ENCODE measurements at places on chromosomes 13 and 19.

GRCh38 chr13:99124794-99125316 is 75.8 kb upstream of the UBAC2 start:
- no peak for DNase-seq

DNA sequence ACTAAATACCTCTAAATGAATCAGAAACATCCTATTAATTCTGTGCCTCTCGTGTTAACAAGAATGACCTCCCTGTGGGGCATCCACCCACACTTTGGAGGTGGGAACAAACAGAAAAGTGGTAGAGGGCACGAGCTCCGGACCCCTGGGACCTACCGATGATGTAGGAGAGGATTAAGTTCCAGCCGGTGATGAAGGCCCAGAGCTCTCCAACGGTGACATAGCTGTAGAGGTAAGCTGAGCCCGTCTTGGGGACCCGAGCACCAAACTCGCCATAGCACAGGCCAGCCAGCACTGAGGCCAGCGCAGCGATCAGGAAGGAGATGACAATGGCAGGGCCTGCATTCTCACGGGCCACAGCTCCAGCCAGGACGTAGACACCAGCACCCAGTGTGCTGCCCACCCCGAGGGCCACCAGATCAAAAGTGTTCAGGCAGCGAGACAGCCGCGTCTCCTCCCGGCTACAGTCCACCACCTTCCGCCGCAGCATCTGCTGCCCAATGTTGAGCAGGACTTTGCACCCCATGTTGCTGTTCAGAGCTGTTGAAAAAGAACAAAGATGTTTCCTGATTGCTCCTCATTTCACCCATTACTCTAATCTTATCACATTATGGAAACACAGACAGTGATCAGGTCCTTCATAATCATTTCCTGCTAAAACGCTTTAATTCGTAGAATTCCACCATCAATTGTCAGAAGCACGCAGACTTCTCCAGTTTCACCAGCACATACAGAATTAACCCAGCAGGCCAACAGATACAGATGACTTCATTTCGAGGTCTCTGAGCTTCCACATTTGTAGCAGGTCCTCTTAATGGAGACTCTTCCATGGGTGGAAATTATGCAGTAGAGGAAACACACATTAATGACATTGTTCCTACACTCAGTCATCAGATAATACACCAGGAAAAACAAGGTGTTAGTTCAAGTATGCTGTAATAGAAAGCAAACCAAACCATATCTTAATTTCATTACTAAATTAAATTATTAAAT is 59.5 kb downstream of the SLC7A1 start:
- DNase-seq: no peak

- no peak for DNase-seq
Measured at GRCh38 chr19:47321630-47322029, 10.3 kb upstream of the C5AR2 start.

DNA sequence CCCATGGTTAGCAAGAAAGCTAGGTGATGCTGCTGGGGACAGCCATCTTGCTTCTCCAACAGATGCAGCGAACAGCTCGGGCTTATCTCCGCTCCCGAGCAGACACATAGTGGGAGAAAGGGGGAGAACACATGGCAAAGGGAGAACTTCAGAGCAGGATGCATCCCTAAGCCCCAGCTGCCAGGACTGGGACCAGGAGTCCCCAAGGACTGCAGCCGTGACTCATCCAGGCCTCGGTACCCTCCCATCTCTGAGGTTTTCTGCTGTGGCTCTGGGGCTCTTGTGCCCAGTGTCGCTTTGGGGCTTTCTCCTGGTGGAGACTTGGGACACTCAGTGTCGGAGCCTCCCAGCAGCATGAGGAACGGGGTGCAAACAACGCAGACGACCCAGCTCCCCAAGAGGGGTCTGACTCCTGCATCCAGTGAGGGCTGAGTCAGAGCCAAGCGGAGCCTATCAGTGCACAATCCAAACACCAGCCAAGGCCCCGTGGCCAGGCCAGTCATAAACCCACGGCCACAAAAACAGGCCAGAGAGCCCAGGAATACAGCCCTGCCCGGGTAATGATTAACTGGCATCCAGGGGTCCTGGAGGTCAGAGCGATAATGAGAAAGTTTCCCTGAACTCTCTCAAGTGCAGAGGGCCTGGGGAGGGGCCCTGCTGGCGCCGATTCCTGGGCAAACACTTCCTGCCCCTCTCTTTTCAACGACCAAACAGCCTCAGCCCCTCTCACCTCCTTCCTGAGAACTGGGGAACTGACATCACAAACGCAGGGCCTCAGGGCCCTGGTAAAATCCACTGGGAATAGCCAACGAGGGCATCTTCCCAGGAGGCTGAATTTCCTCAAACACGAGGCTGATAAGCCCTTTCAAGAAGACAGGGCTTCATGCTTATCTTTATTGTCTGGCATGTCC is 202.9 kb downstream of the USP12 start:
- DNase-seq: no peak

DNA sequence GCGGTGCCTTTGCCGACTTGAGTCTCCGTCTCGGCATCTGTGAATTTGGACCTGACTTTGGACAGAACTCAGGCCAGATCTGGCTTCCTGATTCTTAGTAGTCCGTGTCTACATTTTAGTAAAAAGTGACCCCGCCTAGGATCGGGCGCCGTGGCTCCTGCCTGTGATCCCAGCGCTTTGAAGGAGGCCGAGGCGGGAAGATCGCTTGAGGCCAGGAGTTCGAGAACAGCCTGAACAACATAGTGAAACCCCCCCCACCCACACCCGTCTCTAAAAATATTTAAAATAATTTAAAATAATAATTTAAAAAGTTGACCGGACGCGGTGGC is 849 bp upstream of the TCF3 start:
- no peak for DNase-seq

DNA sequence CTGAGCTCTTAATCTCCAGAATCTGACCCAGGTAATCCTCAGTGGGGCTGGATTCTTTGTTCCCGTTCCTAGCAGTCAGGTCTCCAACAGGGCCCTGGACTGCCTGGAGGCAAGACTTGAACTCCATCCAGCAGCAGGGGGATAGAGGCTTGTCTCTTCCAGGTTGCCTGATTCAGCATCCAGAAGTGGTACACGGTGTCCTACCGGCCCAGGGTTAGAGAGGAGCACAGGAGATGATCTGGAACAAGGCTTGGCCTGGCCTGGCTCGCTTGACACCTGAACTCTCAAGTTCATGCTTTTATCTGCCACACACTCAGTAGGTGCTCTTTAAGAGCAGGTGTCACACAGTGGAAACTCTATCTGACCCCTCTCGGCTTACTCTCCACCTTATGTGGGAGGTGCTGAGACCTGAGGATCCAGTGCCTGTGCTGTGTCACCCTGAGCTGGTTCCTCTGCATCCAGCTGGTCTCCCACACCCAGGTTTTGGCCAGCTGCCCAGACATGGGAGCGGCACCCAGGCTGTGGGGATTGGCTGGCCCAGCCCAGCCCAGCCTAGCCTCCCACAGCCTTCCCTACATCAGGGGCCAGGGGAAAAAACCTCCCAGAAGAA is at the start of gene CYP4F3:
TSS of gene CYP4F3 (plus strand) at position 604 of the 610 bp plus-strand sequence. CDS start 519 bp downstream, outside the sequence.
- peak; percentile 58 for DNase-seq

GRCh38 chr19:43229315-43229714 is 23.9 kb upstream of the PSG4 start:
- no peak for DNase-seq

- DNase-seq: no peak
Measured at GRCh38 chr19:51794885-51795490, at the start of gene FPR3. Gene FPR3 (plus strand): TSS chr19:51795157. CDS start chr19:51823749, 28,592 bp downstream.

DNA sequence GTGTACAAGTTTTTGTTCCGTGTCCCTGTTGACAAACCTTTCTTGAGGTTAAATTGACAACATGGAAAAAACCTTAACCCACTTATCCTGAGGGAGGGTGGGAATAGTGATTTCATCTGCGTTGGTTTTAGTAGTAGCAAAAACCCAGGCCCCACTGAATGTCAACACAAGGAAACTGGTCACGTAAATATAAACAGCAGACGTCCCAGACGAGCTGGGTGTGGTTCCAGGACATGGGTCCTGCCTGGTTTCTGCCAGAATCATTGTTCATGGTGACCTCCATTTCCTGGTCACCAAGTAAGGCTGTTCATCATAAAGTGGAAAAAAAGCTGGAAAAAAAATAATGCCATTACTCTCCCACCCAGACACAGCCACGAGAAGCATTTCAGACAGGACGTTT is 16.9 kb upstream of the F2RL3 start:
- no peak for DNase-seq

- DNase-seq: no peak
Measured at GRCh38 chr19:50199259-50199555, 4.2 kb upstream of the MYH14 start.

DNA sequence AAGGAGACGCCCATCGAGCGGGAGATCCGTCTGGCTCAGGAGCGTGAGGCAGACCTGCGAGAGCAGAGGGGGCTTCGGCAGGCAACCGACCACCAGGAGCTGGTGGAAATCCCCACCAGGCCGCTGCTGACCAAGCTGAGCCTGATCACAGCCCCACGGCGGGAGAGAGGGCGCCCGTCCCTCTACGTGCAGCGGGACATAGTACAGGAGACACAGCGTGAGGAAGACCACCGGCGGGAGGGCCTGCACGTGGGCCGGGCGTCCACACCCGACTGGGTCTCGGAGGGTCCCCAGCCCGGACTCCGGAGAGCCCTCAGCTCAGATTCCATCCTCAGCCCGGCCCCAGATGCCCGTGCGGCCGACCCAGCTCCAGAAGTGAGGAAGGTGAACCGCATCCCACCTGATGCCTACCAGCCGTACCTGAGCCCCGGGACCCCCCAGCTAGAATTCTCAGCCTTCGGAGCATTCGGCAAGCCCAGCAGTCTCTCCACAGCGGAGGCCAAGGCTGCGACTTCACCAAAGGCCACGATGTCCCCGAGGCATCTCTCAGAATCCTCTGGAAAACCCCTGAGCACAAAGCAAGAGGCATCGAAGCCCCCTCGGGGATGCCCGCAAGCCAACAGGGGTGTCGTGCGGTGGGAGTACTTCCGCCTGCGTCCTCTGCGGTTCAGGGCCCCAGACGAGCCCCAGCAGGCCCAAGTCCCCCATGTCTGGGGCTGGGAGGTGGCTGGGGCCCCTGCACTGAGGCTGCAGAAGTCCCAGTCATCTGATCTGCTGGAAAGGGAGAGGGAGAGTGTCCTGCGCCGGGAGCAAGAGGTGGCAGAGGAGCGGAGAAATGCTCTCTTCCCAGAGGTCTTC is 7.1 kb downstream of the MISP start:
- peak; percentile 42 for DNase-seq

DNA sequence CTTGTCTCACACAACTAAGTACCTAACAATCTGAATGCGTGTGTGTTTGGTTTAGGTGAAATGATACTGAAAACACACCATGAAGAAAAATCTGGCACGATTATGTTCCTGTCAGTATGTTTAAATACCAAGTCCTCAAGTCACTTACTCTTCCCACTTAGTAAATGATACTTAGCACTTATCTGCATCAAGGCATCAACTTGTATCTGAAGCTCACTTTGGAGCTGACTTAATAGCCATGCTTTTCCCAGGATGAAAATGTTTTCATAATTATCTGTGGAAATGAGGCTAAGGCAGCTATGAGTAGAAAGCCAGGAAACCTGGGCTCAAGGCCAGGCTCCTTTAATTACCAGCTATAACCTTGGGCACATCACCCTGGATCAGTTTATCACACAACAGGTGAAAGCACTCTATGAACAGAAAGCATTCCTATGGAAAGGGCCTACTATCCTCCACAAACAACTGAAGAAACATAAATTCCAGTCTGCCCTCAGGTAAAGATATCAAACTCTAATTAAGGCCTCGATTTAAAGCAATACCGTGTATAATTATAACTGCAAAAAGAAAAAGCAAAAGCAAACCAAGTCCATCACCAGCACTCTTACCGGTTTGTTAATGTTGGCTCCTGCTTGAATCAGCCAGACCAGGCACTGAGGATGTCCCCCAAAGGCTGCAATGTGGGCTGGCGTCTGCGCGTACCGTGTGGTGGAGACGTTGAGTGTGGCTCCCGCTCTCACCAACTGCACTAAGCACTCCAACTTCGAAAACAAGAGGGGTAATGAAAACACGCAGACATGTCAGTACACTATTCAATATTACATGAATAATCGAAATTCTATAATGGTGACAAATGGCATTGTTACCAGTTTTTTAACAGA is 4.6 kb downstream of the ANKRD10 start:
- no peak for DNase-seq

DNA sequence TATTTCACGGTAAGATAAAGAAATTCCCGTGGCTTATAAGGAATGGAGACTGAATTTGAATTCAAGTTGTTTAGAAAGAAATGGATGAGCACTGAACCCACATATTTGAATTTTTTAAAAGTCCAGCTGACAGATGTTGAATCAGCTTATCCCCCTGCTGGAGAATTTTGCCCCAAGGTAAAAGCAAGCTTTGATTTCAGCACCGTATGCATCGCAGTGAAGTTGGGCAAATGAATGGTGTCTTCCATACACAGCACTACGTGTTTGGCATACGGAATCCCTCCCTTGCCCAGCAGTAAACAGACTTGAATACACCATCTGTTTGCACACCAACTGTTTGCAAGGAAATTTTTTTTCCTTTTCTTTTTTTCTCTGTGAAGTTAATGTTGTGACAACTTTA is 77.5 kb upstream of the PEG3 start:
- DNase-seq: no peak

- DNase-seq: no peak
Measured at GRCh38 chr13:98959786-98960605, 17.9 kb downstream of the DOCK9 start.

GRCh38 chr13:105414639-105415038 is 1120.8 kb downstream of the EFNB2 start:
- no peak for DNase-seq

GRCh38 chr13:49062297-49062896 is 86.7 kb downstream of the FNDC3A start:
- DNase-seq: no peak

GRCh38 chr19:34962687-34963572 is 1.1 kb downstream of the ZNF792 start:
- no peak for DNase-seq

DNA sequence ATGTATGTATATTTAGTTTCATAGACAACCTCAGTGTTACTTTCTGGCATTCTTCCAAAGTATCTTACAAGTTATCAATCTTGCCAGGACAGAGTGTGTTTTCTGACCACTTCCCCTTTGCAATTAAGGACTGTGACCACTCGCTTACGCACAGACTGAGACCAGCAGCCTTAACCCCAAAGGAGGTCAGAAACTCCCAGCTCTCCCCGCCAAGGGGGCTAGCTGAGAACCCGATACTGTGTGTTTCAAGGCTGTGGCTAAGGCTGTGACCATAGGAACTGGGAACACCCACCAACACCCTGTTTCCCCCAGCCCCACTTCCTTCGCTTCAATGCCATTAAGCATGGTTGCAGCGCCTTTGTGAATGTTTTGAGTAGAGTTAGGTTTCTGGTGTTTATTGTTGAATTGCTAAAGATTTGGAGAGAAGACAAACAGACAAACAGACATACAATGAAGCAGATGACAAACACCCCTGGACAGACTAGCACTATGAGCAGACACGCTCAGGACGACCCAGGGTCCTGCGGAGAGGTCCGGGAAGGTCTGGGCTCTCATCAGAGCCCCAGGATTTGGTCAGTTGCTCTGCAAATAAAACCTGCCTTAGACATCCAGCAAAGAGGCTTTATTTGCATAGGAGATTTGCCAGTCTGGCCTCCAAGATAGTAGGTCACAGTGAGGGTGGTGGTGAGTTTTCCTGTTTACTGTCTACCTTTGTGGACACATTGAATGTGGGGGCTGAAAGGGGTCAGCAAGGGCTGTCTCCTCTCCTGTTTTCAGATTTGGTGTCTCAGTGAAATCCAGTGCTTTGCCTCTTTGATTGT is 25.0 kb upstream of the TNFSF11 start:
- DNase-seq: no peak
